ENCODE measurements at places on chromosomes 11 and 22. TPM values are rescaled to one million over a fixed set of nuclear protein-coding genes. Genes with fewer than 3 reads are reported as not detected.

GAS2L1 gene
- 5.9 TPM for polyA plus RNA-seq

PRR33 gene
- 0.08 TPM for polyA plus RNA-seq

RAG2 gene
- polyA plus RNA-seq, result 0.52 TPM

CCDC81 gene
- polyA plus RNA-seq, result 1.3 TPM

KRTAP5-8 gene
- 1.3 TPM for polyA plus RNA-seq

SCN4B gene
- 0.75 TPM for polyA plus RNA-seq

ELF5 gene
- 78.7 TPM for polyA plus RNA-seq

TMX2 gene
- 123 TPM for polyA plus RNA-seq

SPDYC gene
- polyA plus RNA-seq, result not detected

CCDC116 gene
- polyA plus RNA-seq, result 0.58 TPM

ENDOD1 gene
- polyA plus RNA-seq, result 19.8 TPM

GAL gene
- polyA plus RNA-seq, result 0.23 TPM

SPON1 gene
- polyA plus RNA-seq, result 76.3 TPM

RTN4R gene
- polyA plus RNA-seq, result 3.4 TPM

RRAS2 gene
- 51.8 TPM for polyA plus RNA-seq

OR5B21 gene
- not detected for polyA plus RNA-seq

C11orf42 gene
- polyA plus RNA-seq, result 0.91 TPM

LZTR1 gene
- 50.5 TPM for polyA plus RNA-seq

LRRN4CL gene
- 0.78 TPM for polyA plus RNA-seq

CRYAB gene
- 38.0 TPM for polyA plus RNA-seq

TRIM48 gene
- not detected for polyA plus RNA-seq

SCN3B gene
- polyA plus RNA-seq, result 2.5 TPM

FADS2 gene
- polyA plus RNA-seq, result 105 TPM

APOBEC3A gene
- polyA plus RNA-seq, result 0.13 TPM

GLYATL1 gene
- polyA plus RNA-seq, result 196 TPM

CXCR5 gene
- polyA plus RNA-seq, result not detected

LRRC32 gene
- 48.8 TPM for polyA plus RNA-seq

FANCF gene
- 18.4 TPM for polyA plus RNA-seq

DDB1 gene
- 230 TPM for polyA plus RNA-seq

C11orf97 gene
- polyA plus RNA-seq, result 0.20 TPM
